ENCODE measurements at places on chromosomes 1 and 21. TPM values are rescaled to one million over a fixed set of nuclear protein-coding genes. Genes with fewer than 3 reads are reported as not detected.

Gene MSH4
- 0.06 TPM for total RNA-seq

Gene LDLRAD2
- not detected for total RNA-seq

Gene IFNLR1
- total RNA-seq, result not detected

Gene PGLYRP4
- total RNA-seq, result not detected

Gene PSMG1
- 65.8 TPM for total RNA-seq

Gene CSF3R
- total RNA-seq, result not detected

Gene LRRC7
- not detected for total RNA-seq

Gene LEMD1
- total RNA-seq, result not detected

All from aortic smooth muscle cell (primary cell).